ENCODE measurements at places on chromosomes 1 and 21.

DNA sequence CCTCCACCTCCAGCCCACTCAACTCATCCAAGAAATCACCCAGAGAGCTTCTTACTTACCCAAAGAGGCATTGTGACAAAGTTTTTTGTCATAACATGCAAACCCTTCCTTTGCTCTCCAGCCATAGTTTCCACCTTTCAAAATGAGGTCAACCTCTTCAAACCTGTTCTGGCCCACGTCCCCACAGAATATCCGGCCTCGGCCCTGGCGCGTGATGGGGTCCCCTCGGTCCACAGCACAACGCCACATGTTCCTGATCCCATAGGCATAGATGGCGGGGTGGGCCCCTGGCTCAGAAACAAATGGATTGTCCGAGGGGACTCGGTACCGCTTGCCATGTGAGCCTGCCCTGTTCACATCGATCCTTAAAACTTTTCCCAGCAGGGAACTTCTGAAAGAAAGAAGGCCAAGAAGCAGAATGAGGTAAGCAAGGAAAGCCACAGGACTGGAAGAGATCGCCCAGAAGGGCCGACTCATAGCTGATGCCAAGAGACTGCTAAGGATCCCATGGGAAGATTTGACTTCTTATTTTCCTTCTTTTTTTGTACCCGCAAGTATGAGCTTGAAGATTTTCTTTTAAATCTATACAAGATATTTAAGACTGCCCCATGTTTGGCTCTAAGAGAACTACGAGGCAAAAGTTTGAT, 7.8 kb downstream of the HHIPL2 start:
- DNase-seq = no peak

GRCh38 chr1:60742339-60742738, 340.0 kb upstream of the NFIA start:
- no peak for DNase-seq

DNA sequence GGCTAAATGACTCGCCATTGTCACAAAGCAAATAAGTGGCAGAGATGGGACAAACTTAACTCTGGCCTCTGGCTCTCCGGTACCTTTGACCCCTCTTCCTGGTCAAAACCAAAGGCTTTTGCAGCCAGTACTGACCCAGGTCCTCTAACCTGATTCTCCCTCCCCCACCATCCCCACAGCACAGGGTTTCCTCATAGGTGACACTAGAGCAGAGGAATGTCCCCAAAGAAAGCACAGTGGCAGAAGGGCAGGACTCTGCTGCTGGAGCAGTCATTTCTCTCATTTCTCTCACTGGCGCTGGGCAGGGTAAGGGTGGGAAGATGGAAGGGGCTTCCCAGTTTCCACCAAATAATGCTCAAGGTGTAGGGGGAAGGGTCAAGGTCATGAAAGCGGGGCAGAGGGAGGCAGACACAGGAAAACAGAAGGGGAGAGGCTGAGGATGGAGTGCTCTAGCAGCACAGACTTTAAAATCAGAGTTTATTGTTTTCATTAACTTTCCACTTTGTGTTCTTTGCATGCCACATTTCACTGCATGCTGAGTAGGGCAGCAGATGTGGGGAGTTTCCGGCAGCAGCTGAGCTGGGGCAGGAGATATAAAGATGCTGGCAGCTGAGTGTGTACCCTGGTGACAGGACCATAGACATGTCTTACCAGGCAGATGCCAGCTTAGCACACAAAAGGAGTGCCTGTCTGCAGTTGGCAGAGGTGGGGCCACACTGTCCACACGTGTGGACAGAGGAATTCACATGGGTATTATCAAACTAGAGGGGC, 80.5 kb downstream of the FAM78B start:
- DNase-seq = no peak

- DNase-seq = no peak
Observed at GRCh38 chr1:180636138-180636537, 4.3 kb downstream of the XPR1 start.

DNA sequence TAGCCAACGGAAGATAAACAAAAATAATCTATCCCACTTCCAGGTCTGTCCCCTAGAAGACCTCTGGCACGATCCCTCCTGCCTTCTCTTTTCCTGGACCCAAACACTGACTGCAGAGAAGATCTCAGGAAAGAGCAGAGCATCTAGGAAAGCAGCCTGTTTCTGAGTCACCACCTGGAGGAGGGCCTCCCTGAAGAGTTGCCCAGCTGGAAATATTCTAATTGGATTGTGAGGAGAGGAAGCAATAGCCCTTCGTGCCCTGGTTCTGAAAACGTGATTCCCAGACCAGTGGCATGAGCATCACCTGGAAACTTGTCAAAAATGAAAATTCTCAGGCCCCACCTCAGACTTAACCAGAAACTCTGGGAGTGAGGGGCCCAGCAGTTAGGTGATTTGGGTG, 411.1 kb downstream of the SETD4 start:
- no peak for DNase-seq

DNA sequence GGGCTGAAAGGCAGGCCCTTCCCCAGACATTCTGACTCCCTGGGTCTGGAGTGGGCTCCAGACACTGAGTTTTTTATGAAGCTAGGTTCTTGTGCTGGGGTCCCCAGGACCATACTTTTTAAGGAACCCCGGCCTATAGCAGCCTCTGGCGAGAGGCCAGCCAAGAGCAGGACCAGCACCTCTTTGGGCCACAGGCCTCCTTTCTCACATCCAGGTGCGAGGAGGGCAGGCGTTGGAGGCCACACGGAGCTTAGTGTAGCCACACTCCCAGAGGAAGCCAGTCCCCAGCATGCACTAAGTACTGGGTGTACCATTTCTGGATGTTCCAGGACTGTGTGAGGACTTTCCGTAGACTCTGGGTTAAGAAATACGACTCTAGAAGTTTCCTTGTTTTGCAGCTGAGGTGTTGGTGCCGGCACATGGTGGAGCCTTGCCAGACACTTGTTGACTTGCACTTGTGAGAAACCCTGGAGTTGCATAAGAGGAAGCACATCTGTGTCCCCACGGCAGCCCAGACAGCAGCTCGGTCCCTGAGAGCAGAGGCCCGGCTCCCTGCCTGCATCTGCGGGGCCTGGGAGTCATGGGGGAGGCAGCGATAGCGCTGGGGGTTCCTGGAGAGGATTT, 122.2 kb upstream of the VAMP3 start:
- no peak for DNase-seq

DNA sequence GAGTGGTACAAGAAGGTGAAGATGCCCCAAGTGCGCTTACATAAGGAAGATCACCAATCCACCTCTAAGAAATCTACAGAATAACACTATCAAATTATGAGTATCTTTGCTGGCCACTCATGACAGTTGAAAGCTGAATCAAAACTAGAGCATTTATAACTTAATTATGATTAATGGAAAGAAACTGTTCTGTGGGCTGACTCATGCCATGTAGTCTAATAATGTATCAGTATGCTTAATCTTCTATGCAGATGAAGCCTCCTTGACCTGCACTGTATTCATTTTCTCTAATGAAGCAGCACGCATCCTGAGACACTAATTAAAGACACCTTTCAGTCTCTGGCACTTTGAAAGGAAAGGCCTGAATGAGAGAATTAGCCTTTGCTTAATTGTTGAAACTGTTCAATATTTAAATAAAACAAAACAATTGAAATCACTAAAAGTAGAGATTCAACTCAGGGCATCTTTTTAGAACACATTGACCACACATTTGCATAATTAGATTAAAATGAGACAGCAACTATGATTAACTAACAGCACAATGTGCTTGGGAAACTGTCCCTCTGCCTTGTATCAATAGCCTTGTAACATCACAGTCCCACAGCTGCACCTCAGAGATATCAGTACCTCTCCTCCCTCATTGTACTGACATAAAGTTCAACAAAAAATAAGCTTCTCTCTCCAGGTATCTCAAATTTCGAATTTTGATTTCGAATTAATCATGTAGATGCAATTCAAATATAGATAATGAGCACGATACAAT, 105.6 kb downstream of the NTPCR start:
- no peak for DNase-seq

DNA sequence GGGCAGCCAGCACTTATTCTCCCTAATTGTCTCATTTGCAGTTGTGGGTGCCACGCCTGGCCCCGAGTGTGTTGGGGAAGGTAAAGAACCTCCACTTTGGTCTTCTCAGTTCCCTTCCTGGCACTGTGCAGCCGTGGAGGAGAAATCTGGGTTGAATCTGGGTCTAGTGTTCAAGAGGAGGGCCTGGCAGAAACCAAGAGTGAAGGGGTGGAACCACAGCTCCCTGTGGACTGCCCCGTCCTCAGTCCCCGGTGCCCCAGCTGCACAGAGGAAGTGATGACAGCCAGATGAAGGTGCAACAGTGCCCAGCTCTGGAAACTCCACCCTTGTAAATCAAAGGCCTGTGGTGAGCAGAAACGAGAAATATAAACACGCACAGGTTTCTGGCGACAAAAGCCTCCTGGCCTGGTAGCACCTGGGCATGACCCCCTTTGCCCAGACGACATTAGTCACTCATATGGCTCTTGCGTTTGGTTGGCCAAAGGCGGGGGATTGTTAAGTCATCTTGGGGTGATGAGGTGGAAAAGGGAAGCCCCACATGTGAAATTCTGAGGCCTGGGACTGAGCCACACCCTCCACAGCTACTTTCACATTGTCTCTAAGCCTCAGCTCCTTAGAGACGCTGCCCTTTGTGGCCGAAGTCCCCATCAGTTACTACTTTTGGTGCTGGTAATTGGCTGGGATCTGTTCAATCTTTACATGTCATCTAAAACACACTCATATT, 4.2 kb upstream of the ECE1 start:
- no peak for DNase-seq

GRCh38 chr1:246949956-246950355, 18.2 kb upstream of the AHCTF1 start:
- DNase-seq = no peak

GRCh38 chr21:27569091-27569490, 602.2 kb upstream of the ADAMTS5 start:
- no peak for DNase-seq

- DNase-seq = no peak
Observed at GRCh38 chr1:30569384-30569783, 154.0 kb downstream of the MATN1 start.

GRCh38 chr1:212040629-212041412, 5.3 kb downstream of the DTL start:
- no peak for DNase-seq
